GM20000 (cell line): ENCODE measurements at places on chromosomes 7 and 10.

- DNase-seq, result no peak
These were observed 261.4 kb downstream of the ADARB2 start for GRCh38 chr10:1475771-1476454.

GRCh38 chr7:96530786-96531185 lies 178.9 kb downstream of the SEM1 start:
- no peak for DNase-seq

GRCh38 chr10:99975942-99976809 lies 33.6 kb downstream of the DNMBP start:
- no peak for DNase-seq

DNA sequence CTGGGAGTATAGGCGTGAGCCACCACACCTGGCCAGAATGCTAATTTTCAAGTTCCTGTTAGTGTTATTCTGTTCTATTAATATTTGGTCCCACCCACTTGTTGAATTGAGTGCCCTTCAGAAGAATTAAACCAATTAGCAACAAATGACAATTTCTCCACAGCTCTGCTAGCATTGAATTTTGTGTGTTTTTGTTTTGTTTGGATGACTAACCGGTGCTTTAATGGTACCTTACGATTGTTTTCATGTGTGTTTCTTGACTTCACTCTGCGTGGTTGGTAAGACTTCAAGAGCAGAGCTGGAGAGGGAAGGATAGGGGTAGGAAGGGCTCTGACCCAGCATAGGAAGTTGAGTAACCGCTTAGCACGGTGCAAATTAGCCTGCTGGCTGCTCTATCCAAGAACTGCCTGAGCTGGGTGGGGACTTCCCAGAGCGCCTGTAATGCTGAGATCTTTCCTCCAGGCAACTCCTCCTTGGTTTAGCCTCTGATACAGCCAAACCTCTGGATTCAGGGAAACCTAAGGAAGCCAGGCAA lies 4.6 kb downstream of the ARPC1B start:
- peak; percentile 63 for DNase-seq

GRCh38 chr10:3829156-3830050 lies 44.4 kb upstream of the KLF6 start:
- no peak for DNase-seq

DNA sequence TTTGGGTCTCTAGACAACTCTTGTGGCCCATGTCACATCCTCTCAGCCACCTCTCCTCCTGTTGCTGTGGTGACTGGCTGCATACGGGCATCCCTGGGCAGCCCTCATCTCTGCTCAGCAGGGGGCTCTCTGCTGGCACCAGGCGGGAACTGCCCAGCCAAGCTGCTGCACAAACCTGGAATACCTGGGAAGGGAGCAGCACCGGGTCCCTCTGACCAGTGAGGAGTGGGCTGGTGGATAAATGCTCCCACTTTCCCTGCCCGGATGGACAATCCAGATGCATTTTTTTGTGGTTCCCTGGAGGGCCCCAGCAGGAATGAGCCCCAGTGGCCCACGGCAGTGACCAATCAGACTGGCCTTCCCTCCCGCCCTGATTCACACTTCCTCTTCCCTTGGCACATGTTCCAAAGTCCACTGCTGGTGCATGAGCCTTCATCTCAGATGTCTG lies 21.9 kb downstream of the GRID1 start:
- DNase-seq, result no peak

- peak; percentile 32 for DNase-seq
These were observed 554 bp downstream of the FRA10AC1 start for GRCh38 chr10:93701866-93702209.

- DNase-seq, result no peak
These were observed 44.9 kb downstream of the AKR1B15 start for GRCh38 chr7:134593530-134594392.

GRCh38 chr10:74949843-74950765 lies 123.7 kb downstream of the KAT6B start:
- no peak for DNase-seq
